ENCODE measurements at places on chromosomes 16 and 17.
A peak's percentile ranks its signal among the peaks of the same experiment; 100 is the strongest.

DNA sequence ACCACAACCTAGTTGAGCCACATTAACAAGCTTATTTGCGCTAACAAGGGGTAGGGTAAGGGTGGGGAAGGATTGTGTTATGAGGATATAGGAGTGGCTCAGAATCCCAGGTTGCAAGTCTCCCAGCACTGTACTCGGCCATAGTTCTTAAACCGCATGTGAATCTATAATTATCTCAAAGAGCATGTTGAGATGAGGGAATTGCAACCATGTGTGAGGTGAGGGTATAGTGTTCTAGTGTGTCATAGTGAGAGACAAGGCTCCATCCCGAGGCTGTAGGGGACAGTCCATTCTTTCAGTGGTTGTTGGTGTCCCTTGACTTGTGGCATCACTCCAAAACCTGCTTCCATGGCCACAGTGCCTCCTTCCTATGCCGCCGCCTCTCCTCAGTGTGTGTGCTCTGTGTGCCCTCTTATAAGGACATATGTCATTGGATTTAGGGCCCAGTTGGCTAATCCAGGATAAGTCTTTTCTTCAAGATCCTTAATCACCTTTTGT is 22.7 kb upstream of the ATP5MC1 start:
- DNase-seq, result no peak

GRCh38 chr16:15041271-15042004 is 14.4 kb downstream of the NTAN1 start:
- DNase-seq, result no peak

DNA sequence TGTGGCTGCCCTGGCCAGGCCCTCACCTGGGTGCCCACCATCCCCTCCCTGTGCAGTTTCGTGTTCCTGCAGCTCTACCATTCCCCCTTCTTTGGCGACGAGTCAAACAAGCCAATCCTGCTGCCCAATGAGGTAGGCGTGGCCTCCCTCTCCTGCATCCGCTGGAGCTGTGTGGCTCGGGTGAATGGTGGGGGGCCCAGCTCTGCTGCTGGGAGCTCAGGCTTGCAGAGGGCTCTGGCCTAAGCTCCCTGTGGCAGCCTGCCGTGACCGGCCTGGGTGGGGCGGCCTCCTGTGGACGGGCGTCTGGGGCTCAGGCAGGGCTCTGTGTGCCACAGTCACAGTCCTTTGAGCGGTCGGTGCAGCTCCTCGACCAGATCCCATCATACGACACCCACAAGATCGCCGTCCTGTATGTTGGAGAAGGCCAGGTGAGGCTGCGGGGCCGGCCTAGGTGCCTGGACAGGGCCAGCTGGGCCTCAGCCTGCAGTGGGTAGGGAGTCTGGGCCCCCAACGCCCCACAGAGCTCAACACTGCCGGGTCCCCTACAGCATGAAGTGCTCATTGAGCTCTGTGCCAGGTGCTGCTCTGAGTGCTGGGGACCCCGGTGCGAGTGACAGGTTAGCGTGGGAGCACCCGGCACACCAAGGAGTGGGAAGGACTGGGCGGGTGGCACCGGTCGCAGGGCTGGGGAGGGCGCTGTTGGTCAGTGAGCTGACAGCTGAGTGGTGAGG is 37.3 kb downstream of the TSC2 start:
- DNase-seq, result no peak

- no peak for DNase-seq
Observed at GRCh38 chr17:15291674-15292361, 26.7 kb upstream of the PMP22 start.

- no peak for DNase-seq
Observed at GRCh38 chr17:45009676-45010467, 41.6 kb downstream of the DCAKD start.

DNA sequence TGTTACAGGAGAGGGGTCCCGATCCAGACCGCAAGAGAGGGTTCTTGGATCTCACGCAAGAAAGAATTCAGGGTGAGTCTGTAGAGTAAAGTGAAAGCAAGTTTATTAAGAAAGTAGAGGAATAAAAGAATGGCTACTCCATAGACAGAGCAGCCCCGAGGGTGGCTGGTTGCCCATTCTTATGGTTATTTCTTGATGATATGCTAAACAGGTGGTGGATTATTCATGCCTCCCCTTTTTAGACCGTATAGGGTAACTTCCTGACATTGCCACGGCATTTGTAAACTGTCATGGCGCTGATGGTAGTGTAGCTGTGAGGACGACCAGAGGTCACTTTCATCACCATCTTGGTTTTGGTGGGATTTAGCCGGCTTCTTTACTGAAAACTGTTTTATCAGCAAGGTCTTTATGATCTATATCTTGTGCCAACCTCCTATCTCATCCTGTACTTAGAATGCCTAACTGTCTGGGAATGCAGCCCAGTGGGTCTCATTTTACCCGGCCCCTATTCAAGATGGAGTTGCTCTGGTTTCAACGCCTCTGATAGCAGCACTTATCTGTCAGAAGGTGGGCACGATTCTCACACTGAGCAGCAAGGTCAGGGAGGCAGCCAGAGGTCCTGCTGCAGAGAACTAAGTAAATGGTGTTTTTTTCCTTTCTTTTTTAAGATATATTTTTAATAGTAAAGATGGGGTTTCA is 26.5 kb upstream of the XYLT2 start:
- no peak for DNase-seq

DNA sequence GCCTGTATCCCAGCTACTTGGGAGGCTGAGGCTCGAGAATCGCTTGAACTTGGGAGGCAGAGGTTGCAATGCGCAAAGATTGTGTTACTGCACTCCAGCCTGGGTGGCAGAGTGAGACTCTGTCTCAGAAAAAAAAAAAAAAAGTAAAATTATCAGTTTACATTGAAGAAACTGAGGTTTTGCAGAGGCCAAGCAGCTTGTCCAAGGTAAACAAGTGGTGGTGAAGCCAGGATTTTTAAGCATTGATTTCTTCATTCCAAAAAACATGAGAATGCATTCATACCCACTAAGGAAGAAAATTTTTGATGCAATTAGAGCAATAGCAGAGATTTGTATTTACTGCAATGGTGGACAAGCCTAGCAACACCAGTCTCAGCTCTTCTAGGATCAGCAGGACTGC is 52.7 kb downstream of the CENPV start:
- DNase-seq, result no peak

GRCh38 chr16:12480286-12480685 is 323.4 kb downstream of the CPPED1 start:
- DNase-seq, result no peak

DNA sequence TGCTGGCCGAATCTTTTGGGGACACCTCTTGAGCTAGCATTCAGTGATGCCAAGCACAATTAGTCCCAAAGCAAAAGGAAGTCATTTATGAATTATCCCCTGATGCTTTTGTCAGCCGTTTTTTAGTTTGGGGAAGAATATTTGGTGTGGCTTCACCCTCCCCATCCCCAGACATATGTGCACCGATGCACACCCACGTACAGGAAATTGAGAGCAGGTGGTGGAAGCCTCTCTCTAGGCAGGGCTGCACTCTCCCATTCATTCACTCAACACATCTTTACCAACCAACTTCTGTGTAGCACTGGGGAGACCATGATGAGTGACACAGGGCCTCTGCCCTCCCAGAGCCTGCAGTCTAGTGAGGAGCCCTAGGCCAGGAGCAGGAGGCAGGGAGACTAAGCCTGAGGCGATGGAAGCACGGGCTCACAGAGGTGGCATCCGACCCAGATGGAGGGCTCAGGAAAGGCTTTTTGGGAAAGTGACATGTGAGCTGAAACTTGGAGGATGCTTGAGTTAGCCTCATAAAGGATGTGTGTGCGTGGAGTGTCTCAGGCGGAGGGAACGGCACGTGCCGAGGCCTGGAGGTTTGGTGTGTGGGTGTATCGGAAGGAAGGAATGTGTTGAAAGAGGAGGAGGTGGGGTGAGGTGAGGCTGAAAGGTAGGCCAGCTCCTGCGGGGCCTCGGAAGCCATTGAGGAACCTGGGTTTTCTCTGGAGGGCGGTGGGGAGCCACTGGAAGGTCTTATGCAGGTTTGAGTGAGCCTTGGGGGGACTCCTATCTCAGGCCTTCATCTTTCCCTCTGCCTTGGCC is 43.8 kb downstream of the PSME3IP1 start:
- no peak for DNase-seq

DNA sequence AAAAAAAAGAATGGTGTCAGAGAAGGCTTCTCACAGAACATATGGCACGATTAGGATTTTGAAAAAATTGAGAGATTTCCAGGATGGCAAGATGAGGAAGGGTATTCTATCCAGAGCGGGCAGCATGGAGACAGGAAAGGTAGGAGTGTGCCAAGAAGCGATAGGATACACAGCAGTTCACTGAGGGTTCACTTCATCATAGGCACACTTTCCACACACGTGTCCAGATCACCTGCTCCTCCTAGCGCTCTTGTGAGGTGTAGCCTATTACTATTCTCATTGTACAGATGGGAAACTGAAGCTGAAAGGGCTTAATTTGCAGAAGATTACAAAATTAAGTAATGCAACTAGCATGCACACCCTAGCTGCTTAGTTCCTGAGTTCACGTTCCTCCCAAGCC is 6.2 kb upstream of the ELAC2 start:
- DNase-seq, result no peak

DNA sequence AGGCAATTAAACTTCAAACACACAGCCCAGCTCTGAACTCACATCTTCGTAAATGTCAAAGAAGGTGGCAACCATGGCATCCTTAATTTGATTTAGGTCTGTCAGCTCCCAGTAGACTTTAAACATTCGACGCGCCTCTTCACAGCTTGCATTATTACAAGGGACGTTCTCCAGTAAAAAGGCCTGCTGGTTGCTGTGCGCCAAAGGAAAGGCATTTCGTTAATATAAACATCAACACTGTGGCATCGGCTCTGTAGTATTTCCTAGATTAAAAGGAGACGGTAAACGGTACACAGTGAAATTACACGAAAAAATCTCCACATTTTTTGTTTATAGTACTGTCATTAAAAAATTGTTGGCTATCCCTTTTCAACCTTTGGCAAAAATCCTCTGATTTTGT is 116.8 kb upstream of the NETO2 start:
- DNase-seq, result no peak

DNA sequence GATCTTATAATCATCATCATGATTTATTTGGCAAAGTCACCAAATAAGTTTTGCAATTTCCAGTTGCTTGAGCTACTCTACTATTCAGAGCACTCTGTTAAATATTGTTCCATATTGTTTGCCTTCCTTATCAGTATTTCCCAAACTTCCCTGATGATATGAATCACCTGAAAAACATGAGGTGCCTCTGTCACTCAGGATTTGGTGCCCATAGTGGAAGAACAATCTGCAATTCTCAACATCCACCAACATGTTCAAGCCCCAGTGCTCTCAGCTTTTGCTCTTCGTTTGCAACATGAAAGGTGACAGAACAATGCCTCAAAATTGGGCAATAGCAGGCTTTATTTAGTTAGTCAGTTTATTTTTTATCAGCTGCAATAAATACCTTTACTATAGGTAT is 28.6 kb upstream of the WSB1 start:
- no peak for DNase-seq

DNA sequence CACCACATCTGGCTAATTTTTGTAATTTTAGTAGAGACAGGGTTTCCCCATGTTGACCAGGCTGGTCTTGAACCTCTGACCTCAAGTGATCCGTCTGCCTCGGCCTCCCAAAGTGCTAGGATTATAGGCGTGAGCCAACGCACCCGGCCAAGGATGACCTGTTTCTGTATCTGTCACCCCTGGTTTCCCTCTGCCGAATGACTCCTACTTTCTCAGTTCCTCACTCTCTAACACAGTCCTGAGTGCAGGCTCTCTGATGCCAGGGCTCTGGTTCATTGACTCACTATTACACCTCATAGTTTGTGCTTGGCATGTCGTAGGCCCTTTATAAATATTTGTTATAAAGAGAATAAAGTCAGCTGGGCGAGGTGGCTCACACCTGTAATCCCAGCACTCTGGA is 10.7 kb upstream of the PRPF8 start:
- DNase-seq, result no peak

GRCh38 chr17:77540531-77540930 is 399.8 kb downstream of the SEC14L1 start:
- DNase-seq, result no peak

- no peak for DNase-seq
Observed at GRCh38 chr16:10669791-10670190, 24.9 kb downstream of the TEKT5 start.

DNA sequence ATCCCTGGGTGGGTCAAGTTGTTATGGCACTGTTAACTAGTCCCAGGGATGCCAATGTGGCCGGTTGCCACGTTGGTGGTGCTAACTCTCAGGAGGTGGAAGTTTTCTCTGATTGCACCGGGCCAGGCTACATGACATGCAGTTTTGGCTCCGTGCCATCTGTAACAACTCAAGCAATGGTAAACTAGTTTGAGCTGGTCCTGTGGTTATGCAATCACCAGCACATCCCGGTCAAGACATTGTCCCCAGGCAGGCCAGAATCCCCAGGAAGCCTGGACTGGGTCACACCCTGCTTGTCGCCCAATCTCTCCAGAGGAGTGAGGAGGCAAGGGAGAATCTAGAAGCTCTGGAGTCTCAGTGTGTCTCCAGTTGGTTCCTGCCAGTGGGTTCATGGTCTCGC is 10.1 kb upstream of the CCL17 start:
- no peak for DNase-seq

DNA sequence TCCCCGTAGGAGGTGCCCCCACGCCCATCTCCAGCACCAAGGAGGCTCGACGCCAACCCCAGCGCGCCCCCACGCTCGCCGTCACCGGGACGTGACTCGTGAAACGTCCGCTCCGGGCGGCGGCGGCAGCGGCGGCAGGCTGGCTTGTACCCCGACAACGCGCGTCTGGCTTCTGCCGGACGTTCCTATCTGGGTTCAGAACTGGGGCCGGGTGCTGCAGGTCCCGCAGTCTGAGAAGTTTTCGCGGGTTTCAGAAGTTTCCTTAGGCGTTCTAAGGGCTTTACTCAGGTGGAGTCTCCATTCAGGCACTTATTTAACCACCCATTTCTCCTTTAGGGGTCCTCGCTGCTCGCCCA is 672 bp upstream of the ALKBH5 start:
- DNase-seq, result peak; percentile 68

GRCh38 chr17:65523411-65523810 is 38.0 kb downstream of the AXIN2 start:
- no peak for DNase-seq

DNA sequence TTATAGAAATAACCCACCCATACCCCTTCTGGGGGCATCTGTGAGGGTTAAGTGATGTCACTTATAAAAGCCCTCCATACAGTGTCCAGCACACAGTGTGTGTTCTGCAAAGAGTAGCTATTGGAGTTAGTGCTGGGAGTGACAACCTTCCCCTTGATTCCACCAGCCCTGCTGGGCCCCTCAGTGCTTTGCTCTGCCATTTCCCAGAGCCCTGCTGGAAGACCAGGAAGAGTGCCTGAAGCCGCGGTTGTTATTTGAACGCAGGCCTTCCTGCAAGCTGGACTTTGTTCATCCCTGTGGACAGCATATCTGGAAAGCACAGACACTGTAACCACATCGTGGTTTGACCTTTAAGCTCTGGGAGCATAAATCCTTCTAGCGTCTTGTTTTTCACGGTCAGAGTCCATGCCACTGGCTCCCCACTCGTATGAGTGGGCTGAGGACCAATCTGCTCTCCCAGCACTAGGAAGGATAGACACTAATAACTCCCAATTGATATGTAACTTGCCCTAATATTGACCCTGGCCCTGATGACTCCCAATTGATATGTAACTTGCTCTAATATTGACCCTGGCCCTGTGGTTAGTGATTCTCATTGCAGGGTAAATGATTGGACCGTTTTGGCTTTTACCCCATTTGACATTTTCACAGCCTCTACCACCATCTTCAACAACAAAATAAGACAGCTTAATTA is 297.1 kb upstream of the MAF start:
- peak; percentile 24 for DNase-seq

GRCh38 chr17:64472564-64472963 is 23.6 kb downstream of the MILR1 start:
- no peak for DNase-seq

Measured in COLO829 (cell line).